Fibroblast of mammary gland (primary cell): ENCODE measurements at places on chromosomes 3 and 15.

DNA sequence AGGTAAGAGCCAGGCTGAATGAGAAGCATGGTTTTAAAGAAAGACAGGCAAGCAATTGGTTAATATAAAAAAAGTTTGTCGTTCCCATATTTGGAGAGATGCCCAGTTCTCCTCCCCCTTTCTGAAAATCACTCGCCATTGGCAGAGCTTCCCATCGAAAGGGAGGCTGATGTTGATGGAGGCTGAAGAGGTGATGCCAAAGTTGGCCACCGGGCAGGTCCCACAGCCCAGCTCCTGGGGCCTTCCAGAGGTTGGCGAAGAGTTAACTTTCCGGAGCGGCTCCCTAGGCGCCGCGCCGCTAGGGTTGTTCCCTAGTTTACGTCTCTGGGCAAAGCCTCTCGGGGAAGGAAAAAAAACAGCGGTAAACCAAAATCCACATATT is 793 bp downstream of the PCOLCE2 start:
- DNase-seq: peak; percentile 66

DNA sequence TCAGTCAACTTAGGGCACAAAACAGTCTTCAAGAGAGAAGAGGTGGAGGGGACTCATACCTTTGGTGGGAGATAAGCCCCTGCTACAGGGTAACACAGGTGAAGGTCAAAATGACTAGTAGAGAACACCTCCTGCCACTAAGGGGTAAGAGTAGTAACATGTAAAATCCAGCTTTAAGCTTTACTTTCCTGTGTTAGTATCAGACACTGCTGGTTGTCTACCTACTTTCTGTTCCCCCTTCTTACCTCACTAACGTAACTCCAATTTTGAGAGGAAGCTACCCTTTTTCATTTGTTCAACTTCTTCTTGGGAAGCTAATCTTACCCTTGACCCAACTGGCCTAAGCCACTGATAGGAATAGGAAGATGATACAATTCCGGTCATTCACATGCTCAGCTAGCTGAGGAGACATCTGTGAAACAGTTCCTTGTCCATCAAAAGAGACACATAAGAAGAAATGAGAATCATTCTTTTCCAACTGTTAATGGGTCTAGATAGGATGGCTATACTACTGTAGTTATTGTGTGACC is 826.8 kb upstream of the CFAP20DC start:
- DNase-seq: no peak

DNA sequence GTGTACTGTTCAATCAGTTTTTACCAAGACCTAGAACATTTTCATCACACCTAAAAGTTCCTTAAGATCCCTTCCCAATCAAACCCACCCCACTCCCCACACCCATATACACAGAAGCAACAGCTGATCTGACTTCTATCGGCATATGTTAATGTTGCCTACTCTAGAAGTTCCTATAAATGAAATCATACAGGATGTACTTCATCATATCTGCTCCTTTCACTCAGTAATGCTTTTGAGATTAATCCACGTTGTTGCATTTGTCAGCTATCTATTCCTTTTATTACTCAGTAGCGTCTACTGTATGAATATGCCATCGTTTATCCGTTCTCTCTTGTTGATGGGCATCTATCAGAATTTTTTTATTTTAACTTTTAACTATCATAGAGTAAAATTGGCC is 14.3 kb upstream of the FILIP1L start:
- no peak for DNase-seq

GRCh38 chr15:65806397-65806796 is 14.3 kb upstream of the DENND4A start:
- no peak for DNase-seq

- no peak for DNase-seq
Measured at GRCh38 chr3:118973050-118973449, 61.6 kb downstream of the IGSF11 start.

DNA sequence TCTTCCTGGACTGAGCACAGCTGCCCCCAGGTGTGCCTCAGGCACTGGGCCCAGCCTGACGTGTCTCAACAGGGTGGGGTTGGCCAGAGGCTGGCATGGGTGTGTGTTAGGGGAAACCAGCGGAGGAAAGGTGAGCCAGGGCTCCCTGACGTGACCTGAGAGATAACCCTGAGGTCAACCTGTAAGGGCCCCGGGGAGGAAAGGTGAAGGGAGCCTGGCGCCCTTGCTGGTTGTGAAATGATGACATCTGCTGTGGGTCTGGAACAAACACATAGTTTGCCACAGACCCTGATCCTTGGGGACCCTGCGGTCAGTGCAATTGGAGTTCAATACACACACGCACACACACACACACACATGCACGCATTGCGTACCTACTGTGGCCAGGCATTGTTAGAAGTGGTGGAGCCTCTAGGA is 100.2 kb upstream of the TLE3 start:
- no peak for DNase-seq
